Effector memory CD4-positive, alpha-beta T cell (primary cell): ENCODE measurements at places on chromosomes 2 and 18.

GRCh38 chr2:176553685-176554100 lies 284.5 kb downstream of the MTX2 start:
- no peak for DNase-seq

DNA sequence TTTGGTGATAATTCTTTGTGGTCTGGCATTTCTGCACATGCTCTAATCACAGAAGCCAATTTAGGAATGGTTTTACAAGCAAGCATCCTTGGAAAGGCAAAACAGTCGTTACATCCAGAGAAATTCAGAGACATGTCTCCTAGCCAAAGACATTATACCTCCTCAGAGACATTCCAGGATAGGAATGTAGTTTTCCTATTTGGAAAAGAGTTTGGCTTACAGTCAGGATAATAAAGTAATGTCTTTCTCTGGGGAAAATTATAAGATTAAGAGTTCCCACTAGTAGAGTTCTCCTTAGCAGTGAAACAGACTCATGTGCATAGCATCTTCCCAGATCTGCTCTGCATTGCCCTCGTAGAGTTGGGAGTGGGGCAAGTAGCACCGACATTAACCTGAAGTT lies 753.6 kb upstream of the TMEFF2 start:
- no peak for DNase-seq

DNA sequence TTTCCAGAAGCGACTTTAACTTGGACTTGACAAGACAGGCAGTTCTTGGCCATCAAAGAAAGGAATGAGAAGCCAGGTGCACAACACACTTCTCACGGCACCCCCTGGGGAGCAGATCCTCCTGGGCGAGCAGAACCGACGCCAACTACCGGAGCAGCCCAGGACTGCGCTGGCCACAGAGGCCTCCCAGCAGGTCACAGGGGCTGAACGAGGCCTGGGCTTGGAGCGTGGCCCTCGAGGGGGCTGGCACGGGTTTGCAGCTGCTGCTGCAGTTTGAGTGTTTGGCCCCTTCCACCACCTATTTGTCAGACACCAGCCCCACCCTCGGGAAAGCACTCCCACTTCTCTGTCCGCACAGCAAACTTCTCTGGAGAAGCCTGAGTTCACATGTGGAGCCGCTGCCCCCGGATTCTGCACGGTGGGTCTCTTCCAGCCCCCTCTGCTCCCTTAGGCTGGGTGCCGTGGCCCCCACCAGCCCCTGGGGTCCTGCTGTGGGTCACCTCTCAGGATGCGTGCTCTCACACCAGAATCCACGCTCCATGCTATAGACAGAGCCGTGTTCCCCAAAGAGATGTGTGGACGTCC lies 306.7 kb upstream of the SALL3 start:
- no peak for DNase-seq

DNA sequence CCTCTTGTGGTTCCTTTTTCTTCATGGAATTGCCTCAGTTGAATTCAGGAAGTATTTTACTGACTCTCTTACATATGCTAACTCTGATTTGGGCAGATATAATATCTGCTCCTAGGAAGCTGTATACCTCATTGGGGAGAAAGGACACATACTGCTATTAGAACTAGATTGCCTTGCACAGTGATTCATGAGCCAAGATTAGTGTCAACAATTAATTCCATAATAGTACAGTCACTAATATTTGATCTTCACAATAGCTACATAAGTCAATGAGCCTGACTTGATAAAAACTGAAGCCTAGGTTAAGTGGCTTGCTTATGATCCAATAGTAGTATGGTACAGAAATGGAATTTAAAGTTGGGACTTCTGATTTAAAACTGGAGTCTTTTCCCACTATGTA lies 127.6 kb downstream of the ETAA1 start:
- DNase-seq, result no peak

GRCh38 chr2:188529710-188530109 lies 238.0 kb downstream of the GULP1 start:
- DNase-seq, result no peak

DNA sequence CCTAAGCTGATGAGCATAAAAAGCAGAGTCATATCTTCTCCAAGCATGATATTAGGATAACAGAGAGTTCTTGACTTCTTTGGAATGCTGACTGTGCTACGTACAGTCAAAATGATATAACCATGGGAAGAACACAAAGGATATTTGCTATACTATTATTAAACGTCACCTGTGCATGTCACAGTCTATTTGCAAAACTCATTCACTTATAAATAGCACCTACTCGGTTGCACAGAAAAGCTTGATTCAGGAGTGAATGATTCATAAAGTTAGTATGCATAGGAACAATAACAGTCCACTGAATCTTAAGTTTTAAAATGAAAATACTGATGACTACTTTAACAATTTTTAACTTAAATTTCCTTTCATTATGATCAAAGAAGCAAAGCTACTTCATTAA lies 83.3 kb downstream of the SP3 start:
- no peak for DNase-seq

DNA sequence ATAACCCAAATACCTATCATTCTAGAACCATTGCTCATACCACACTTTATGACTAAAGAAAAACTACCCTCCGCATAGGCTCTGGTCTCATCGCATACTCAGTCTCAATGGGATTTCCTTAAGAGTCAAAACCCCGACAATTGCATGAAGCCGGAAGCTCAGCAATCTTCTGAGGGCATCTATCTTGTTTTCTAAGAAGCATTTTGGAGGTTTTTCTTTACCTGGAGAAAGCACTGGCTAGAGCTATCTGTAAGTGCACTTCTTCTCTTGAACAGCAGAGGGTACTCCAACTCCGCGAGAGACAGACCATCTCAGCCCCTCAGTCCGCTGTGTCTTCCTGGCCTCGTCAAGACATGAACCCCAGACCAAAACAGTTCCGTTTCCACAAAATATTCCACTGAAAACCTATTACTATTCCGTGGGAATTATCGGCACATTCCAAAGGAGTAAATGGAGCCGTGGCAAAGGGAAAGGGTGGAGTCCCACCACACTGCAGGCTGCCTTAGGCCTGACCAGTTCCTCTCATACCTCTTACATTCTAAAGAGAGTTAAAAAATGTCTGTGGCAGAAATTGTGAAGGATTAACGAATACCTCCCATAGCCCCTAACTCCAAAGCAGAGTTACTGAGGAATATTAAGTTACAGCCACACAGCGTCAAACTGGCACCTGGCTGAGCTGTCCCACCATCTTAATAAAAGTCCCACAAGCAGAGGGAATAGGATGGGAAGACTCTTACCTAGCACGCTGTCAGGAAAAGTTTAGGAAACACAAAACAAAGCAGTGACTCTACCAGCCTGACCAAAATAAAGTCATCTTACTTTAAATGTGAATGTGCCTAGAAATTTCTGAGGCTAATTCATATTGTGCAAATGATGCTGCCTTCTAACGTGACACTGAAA lies 325.6 kb upstream of the VRK2 start:
- DNase-seq, result no peak

- no peak for DNase-seq
Measured at GRCh38 chr2:174773215-174773614, 8.9 kb upstream of the CHRNA1 start.
